ENCODE measurements at places on chromosomes 2 and 18. TPM values are rescaled to one million over a fixed set of nuclear protein-coding genes. Genes with fewer than 3 reads are reported as not detected.

IL1RL1 gene
- polyA plus RNA-seq = 0.27 TPM

DNA sequence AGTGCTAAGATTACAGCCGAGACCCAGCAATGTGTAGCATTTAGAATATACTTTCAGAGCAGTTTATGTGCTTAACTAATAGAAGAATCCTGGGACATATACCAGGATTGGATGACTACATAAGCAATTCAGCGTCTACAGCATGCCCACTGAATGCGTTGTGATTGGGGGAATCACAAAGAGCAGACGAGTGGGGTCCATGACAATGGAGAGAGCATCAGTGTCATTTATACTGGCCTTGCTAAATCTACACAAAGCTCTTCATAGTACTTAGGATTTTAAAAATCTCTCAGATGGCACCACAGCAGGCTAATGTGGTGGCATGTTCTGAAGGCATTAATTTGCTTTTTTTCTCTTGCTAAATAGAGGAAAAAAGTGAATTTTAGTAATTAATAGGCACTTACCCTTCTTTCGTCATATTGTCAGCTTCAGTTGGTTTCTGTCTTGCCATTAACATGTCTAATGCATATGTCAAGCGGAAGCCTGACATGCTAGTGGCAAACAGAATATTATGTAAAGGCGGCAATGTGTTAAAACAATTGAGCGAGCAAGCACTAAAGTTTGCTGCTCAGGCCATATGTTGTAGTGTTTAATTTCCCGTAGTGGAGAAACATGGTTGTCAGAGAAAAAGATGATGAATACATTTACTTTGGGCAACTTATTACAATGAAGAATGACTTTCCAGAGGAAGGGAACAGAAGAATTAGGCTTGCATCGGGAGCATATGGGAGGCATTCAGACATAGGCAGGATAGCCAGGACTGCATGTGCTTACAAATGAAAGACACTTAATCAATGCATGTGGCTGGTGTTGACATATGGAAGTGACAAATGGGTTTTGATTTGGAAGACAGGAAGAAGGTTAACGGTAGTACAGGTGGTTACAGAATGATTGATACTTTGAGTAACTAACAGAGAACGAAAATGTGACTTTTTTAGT, 145.2 kb downstream of the ICOS start:
- no peak for DNase-seq

LIMS3 gene
- polyA plus RNA-seq = 8.6 TPM

GRCh38 chr2:132951008-132951714, 281.2 kb upstream of the LYPD1 start:
- no peak for DNase-seq

TMEM169 gene
- 11.5 TPM for polyA plus RNA-seq

MC2R gene
- polyA plus RNA-seq = 0.12 TPM

VSNL1 gene
- polyA plus RNA-seq = 4.7 TPM

GRCh38 chr2:177445200-177445599, 52.6 kb downstream of the AGPS start:
- DNase-seq = no peak

PID1 gene
- polyA plus RNA-seq = 51.2 TPM

- DNase-seq = no peak
Measured at GRCh38 chr2:88614497-88615157, 12.6 kb downstream of the EIF2AK3 start.

GRCh38 chr2:86464652-86465051, 23.5 kb downstream of the KDM3A start:
- peak; percentile 70 for DNase-seq

CCDC102B gene
- 13.8 TPM for polyA plus RNA-seq

NYAP2 gene
- 0.07 TPM for polyA plus RNA-seq

GRCh38 chr18:60377778-60378469, 5.3 kb upstream of the MC4R start:
- DNase-seq = no peak

GRCh38 chr2:215571689-215572088, 135.8 kb upstream of the FN1 start:
- DNase-seq = no peak
